Stimulated activated CD4-positive, alpha-beta T cell treated with anti-CD3 and anti-CD28 coated beads, Interleukin-12 subunit alpha, Interleukin-12 subunit beta, amount 100 ng/mL, for 48 hours (primary cell): ENCODE measurements at places on chromosomes 3 and 15.

- DNase-seq = no peak
Observed at GRCh38 chr3:3119393-3119851, 7.3 kb upstream of the TRNT1 start.

GRCh38 chr3:162295323-162295983 lies 798.8 kb downstream of the OTOL1 start:
- DNase-seq = no peak

GRCh38 chr3:78963771-78964170 lies 804.0 kb downstream of the ROBO1 start:
- DNase-seq = no peak

DNA sequence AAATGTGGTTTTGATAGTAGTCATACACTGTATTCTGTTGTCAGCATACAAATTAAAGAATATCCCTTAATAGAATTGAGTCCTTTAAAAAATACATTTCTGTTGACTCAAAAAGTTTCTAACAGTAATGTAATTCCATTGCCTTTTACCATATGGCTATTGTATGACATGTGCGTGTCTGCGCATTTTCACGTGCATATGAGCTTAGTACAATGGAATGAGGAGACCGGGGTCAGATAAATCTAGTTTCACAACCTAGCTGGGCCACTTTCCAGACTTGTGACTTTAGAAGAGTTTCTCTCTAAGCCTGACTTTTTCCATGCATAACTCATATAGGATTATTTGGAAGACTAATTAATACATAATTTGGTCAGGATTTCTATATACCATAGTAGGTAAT lies 38.7 kb downstream of the ZBTB38 start:
- DNase-seq = no peak

DNA sequence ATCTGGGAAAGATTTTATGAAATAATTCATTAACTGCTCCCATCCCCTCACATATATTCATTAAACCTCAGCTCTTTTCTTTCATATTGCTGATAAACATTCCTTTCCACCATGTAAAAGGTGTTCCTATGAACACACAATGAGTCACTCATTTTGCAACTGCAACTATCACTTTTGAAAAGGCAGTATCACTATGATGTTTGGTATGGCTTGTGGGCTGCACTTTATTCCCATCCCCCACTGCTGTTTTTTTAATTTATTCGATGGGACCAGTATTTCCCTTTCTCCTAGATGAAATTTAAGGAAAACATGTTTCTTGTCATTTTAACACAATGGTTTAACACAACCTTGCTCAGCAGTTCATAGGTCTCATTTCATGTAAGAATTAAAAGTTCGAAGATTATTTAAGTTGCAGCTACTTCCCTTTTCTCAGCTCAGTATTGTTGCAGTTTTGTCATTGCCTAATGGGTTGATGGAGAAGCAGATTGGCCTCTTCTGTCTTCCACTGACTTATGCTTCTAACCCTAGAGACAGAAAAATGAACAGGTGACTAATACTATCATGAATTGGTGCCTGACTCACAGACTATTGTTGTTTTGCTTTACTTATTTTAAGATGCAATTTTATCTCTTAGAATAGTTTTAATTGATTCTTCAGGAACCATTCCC lies 280.3 kb downstream of the ZPLD1 start:
- no peak for DNase-seq

GRCh38 chr3:129228891-129229585 lies 20.4 kb upstream of the COPG1 start:
- no peak for DNase-seq

DNA sequence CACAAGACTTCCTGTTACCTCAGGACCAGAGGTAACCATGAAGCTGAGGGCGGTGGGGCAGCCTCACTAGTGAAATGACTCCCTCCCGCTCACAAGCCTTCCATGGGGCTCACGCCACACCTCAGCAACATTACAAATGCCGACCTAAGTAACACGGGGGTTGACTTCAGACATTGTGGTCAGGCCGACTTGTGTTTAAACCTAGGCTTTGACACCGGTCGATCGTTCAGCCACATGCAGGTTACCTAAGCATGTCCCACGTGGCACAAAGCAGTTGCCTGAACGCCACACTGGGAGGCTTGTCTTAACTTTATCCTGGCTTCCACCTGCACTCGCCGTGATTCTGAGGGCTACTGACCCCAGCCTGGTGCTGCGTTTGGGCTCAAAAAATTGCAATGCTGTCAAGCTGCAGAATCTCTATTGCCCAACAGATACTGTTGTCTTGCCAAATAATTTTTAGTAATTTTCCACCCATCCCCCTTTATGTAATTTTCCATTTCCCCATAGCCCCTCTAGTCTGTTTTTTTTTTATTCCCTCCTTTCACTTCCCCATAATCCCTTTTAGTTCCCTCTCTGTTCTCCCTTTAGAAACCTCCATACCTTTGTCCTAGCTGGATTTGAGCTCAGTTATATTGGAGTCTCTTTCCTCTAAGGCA lies 158.6 kb upstream of the RGMA start:
- no peak for DNase-seq

DNA sequence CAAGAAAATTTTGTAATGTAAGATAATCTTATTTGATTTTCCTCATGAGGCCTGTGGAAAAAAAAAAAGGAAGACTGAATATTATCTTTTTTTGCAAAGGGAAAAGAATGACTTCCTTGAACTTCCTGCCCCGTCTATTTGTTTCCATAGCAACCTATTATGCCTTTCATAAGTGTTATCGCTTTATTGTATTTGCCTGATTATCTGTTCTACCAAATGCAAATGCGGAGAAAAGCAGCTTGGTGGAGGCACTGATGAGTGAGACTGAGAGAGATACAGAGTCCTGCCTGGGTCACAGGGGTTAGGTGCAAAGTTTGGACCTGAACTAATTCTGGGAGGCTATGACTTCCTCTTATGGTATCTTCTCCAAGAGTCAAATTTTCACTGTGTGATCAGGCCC lies 334.0 kb upstream of the KCNMB2 start:
- no peak for DNase-seq

- DNase-seq = no peak
Observed at GRCh38 chr3:71265365-71265915, 318.1 kb downstream of the FOXP1 start.

DNA sequence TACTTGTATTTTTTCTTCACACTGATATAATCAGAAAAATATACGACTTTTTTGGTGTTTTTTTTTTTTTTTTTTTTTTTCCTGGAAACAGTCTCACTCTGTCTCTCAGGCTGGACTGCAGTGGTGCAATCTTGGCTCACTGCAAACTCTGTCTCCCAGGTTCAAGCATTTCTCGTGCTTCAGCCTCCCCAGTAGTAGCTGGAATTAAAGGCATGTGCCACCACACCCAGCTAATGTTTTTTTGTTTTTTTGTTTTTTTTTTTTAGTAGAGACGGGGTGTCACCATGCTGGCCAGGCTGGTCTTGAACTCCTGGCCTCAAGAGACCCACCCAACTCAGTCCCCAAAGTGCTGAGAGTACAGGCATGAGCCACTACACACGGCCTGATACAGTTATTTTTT lies 20.8 kb upstream of the DNAAF4 start:
- DNase-seq = no peak

DNA sequence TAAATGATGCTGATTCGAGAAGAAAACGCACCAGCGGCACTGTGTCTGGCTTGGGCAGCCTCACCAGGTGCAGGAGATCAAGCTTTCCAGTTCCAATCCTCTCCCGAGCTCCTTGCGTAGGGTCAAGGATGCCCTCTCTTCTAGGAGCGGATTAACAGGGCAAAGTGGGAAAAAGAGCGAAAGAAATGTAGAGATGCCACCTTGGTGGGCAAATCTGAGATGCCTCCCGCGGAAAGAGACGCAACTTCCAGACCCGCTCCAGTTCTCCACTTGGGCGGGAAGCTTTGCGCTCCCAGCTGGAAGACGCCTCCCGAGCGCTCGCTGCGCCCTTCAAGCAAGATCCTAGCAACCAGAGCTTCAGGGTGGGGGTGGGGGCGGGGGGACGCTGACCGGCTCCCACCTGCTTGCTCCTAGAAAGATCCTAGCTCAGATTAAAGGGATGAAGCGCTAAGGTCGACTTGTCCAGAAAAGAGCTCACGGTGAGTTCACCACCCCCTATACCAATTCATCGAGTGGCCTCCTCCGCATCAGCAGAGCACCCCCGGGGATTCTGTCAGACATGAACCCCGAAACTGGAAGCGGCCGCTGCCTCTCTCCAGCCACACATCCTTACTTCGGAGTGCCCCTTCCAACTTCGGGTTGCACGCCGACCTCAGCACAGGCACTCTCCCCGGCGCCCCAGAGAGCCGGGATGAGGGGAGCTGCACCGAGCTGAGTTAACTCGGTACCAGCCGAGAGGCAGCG lies 769 bp downstream of the TAFA4 start:
- DNase-seq = no peak

- no peak for DNase-seq
Observed at GRCh38 chr3:177478170-177478867, 281.0 kb upstream of the TBL1XR1 start.

DNA sequence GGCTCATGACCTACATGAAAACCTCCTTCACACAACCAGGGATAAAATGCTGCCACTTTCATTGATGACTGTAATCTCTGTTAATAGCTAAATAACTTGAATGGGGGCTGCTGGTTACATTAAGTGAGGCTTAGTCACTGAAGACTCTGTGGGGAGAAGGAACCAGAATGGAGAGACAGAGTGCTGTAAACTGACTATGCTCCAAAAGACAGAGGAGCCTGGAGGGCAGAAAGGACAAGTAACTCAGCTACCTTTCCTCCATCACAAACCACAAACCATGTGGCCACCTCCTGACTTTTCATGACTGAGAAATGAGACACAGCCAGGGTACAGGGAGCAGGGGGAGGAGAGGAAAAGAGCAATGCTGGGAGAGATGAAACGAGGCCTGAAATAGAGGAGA lies 97.1 kb upstream of the TRIM42 start:
- DNase-seq = no peak

DNA sequence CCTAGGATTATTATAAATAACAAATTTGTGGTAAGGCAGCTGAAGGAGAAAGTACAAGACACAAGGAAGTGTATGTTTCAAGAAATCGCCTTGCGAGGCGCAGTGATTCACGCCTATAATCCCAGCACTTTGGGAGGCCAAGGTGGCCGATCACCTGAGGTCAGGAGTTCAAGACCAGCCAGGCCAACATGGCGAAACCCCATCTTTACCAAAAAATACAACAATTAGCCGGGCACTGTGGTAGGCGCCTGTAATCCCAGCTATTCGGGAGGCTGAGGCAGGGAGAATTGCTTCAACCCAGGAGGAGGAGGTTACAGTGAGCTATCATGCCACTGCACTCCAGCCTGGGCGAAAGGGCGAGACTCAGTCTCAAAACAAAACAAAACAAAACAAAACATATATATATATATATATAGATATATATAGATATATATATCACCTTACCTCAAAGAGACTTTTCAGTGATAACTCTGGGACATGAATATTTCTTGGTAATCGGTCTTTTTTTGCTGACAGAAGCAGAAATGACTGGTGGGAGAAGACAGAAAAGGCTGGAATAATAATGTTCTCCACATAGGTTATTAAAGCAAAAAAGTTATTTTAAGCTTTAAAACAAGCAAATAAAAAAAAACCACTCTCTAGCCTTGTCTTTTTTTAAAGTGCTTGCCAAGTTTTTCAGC lies 52.3 kb downstream of the TRANK1 start:
- DNase-seq = no peak

GRCh38 chr15:91973481-91973880 lies 120.0 kb downstream of the SLCO3A1 start:
- no peak for DNase-seq

DNA sequence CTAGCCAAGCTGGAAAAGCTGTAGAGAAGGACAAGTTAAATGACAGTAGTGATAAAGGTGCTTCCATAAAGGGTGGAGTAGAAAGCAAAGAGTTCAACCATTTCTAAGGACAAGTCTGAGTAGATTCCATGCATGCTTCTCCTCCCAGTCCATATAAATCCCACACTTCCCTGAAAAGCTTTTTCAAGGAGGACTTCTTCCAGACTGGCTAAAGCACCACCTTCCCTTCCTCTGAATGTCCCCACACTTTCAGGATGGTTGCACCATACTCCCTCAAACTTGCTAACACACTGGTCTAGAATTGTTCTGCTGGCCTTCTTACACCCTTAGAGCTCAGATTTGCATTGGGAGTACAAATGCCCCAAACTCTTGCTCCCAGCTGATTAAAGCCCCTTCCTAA lies 40.9 kb downstream of the FBN1 start:
- DNase-seq = no peak

DNA sequence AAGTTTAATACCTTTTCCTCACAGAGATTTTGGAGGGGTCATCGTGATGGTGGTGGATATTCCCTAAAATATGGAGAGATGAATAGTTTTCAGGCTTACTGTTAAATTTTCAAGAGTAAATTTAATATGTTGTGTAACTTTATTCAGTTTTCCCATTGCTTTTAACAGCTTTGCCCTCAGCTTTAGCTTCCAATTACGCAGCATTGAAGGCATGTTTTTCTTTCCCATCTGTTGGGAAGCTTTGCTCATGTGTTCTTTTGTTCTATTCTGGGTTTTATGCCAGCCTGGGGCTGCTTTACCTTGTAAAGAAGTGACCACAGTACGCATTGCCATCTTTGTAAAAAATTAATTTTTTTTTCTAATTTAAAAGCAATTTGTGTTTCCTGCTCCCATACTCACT lies 151.5 kb downstream of the B3GALNT1 start:
- DNase-seq = no peak

GRCh38 chr3:37910671-37911400 lies 49.2 kb downstream of the CTDSPL start:
- DNase-seq = no peak

DNA sequence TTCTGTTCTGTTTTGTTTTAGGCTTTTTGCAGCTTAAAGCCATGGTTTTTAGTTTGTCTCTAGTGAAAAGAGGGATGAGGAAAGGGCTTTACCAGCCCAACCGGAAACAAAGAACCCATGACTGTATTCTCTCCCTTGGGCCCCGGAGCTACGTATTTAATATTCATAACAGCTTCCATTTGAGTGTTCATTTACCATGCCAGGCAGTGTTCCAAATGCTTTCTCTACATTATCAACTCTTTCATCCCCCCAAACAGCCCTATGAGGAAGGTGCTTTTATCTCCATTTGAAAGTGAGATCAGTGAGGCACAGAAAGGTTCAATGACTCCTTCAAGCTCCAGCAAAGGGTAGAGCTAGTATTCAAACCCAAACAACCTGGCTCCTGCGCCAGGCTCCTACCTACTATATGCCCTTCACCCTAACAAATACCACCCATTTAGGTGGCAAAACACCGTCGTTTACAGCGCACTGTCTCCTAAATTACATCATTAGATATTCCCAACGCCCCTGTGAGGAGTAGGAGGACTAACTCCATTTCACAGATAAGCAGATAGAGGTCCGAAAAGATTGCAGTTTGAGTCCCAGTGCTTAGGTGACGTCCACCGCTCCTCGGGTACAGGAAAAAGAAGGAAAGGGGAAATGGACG lies 27.9 kb downstream of the GTPBP8 start:
- DNase-seq = no peak

GRCh38 chr3:144106970-144107369 lies 135.3 kb downstream of the DIPK2A start:
- no peak for DNase-seq
